ENCODE measurements at places on chromosomes 3 and 15.
A peak's percentile ranks its signal among the peaks of the same experiment; 100 is the strongest.

- no peak for DNase-seq
These were observed 128.3 kb upstream of the ZNF385D start for GRCh38 chr3:21879184-21879886.

- peak; percentile 30 for DNase-seq
These were observed 23.8 kb downstream of the RLBP1 start for GRCh38 chr15:89197503-89197971.

DNA sequence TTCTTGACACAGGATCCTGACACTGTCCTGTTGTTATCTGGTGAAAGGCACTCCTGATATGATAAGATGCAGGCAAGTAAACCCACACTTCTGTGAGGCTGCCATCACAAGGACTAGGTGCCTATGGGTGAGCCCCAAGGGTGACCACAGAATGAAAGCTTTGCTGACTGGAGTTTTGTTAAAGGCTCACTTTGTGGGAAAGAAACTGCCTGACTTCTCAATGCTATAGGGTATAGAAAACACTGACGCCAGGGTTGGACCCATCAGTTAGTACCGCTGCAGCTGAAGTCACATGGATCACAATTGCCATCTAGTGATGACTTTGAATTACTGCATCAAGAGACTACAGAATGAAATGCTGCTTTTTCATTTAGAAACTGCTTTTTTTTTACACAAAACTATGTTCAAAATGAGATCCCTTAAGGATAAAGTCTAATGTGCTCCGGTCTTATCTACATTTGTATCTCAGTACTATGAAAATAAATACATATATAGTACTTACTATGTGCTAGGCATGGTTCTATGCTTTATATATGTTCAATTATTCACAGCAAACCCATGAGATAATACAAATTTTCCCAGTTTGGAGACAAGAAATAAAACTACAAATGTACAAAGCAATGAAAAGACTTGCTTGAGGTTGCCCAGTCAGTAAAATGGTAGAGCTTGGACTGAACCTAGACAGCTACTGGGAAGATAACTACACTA is 64.2 kb upstream of the CMSS1 start:
- DNase-seq: peak; percentile 52

DNA sequence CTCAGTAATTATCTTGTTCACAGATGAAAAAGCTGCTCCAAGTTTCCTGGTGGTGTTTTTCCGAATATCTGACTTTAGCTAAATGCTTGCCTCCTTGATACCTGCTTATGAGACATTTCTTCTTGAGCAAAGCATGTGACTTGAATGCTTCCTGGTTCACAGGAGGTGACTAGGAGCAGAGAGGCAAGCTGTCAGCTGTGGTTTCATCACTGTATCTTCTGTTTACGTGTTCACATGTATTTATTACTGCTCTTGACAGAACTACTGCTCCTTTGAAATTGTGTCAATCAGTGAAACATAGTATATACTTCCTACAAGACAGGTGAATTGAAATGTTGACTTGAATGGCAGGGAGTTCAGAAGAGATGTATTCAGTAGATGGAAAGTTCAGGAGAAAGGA is 8.9 kb upstream of the SPPL2A start:
- no peak for DNase-seq

GRCh38 chr3:81295906-81296577 is 465.4 kb downstream of the GBE1 start:
- DNase-seq: no peak

- DNase-seq: no peak
These were observed 29.7 kb downstream of the VGLL3 start for GRCh38 chr3:86961297-86961696.

GRCh38 chr3:15633766-15634598 is 32.4 kb downstream of the BTD start:
- peak; percentile 93 for DNase-seq

DNA sequence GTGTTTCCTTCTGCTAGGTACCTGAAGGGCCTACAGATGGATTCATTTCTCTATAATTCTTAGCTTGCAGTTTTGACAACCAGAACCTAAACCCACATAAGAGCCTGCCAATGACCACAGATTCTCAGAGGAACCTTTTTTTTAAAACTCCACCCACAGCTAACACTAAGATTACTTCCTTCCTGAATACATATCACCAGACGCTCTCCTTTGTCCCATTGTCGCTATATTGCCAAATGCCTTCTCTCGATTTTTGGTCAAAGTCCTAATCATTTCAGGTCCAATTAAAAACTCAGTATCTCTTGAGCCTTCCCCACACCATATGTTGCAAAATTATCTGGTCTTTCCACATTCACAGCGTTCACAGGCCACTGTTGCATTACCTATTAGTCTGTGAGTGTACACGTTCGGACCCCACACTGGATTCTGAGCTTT is 12.4 kb downstream of the ZNF710 start:
- DNase-seq: no peak

GRCh38 chr15:65085207-65085753 is 8.7 kb downstream of the KBTBD13 start:
- no peak for DNase-seq

GRCh38 chr3:113278599-113278955 is 67.2 kb downstream of the BOC start:
- no peak for DNase-seq

- DNase-seq: peak; percentile 72
These were observed 242.8 kb upstream of the UBE2E2 start for GRCh38 chr3:22960105-22960984.

GRCh38 chr3:101903451-101903871 is 54.1 kb downstream of the NFKBIZ start:
- no peak for DNase-seq

DNA sequence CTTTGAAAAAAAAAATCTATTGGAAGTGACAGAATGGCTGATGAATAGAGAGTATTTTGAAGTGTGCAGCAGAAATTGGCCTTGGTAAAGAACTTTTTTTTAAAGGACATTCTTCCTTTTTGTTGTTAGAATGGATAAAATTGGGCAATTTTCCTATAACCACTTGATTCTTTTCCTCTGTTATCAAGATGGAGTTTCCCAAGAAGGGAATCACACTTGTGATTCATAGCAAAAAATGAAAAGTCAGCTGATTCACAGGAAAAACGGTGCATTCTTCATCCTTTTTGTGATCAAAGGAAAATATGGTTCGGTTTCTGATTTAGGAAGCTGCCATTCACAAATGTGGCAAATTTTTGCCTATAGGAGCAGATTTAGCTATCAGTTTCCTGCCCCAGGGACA is 486.8 kb downstream of the GBE1 start:
- DNase-seq: no peak

- DNase-seq: peak; percentile 44
These were observed 435 bp downstream of the ALDH1L1 start for GRCh38 chr3:126179825-126180476.

- DNase-seq: no peak
These were observed 173.7 kb upstream of the CRBN start for GRCh38 chr3:3353153-3353552.

- peak; percentile 73 for DNase-seq
These were observed 493.9 kb upstream of the RASGRP1 start for GRCh38 chr15:39058351-39059131.

GRCh38 chr3:12681943-12682390 is 18.1 kb upstream of the RAF1 start:
- DNase-seq: no peak

GRCh38 chr15:76330080-76330680 is 6.4 kb upstream of the ISL2 start:
- DNase-seq: peak; percentile 79

DNA sequence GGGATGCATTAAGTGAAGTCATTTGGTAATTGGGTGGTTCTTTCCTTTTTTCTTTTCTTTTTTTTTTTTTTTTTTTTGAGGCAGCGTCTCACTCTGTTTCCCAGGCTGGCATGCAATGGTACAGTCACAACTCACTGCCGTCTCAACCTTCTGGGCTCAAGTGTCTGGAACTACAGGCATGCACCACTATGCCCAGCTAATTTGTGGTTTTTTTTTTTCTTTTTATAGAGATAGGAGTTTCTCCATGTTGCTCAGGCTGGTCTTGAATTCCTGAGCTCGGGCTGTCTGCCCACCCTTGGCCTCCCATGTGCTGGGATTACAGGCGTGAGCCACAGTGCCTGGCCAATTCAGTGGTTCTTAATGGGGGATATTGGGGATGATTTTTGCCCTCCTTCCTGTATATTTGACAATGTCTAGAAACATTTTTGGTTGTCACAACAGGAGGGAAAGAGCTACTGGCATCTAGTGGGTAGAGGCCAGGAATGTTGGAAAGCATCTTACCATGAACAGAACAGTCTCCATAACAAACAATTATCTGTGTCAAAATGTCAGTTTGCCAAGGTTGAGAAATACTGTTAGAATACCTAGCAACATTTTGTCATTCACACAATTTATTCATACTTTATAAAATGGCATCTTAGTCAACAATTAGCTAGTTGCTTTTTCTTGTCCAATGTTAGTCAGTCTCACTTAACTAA is 79.4 kb upstream of the CNTN3 start:
- DNase-seq: no peak

DNA sequence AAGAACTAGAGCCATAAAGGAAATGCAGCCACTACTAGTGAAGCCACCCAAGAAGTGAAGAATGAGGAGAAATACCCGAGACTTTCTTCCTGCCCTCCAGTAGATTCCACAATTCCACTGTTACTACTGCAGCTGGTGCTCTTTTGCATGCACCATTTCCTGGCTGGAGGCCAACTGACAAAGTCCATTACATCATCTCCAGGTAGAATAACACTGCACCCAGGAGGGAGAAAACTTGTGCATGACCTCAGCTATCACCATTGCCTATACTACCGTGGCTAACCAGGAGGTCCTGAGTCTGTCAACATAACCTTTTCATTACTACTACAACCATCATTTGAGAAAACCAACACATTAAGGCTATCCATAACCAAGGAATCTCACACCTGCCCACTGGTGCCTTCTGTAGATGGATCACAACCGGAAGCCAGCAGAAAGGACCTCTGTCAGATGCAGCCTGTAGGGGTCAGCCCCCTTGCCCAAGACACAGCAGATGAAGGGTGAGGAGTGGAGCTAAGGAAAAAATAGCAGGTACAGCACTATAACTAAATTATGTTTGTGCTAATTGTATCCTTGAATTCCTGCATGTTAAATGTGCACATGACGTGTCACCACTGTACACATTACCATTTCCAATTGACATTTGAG is 200.8 kb upstream of the C2CD4B start:
- no peak for DNase-seq

DNA sequence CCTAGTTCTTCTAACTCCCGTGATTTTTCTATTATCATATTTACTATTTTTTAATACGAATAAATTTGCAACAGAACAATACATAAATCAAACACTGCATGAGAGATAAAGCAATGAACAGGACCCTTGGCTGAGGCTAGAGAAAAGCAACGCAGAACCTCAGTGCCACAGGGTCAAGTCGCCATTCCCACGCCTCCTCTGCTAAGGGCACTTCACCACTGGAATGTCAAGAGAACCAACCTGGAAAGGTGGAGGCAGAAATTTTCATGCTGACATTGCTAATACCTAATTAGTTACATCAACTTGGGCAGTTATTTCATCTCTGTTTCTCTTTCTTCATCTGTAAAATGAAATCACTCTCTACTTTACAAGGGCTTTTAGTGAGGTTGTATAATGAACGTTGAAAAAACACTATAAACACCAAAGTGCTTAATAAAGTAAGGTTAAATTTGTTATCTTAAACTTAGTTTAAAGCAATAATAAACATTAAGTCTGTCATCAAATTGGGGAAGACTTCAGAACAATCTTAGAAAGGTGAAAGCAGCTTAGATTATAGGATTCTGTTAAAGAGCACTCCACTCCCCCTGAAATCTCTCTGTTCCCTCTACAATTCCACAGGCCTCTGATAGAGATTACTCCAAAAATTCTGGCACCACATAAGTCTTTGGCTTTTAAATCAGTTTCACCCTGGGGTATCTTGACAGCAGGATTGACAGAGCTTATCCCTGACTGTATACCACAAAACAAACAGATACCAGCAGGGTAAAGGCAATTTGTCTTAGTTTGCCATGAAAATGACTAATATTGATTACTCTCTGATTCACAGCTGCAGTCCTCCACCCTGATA is 41.9 kb downstream of the PLCH1 start:
- DNase-seq: no peak

- DNase-seq: no peak
These were observed 177.5 kb upstream of the CGNL1 start for GRCh38 chr15:57198654-57199291.

GRCh38 chr3:189142527-189142926 is 29.2 kb upstream of the TPRG1 start:
- peak; percentile 34 for DNase-seq

DNA sequence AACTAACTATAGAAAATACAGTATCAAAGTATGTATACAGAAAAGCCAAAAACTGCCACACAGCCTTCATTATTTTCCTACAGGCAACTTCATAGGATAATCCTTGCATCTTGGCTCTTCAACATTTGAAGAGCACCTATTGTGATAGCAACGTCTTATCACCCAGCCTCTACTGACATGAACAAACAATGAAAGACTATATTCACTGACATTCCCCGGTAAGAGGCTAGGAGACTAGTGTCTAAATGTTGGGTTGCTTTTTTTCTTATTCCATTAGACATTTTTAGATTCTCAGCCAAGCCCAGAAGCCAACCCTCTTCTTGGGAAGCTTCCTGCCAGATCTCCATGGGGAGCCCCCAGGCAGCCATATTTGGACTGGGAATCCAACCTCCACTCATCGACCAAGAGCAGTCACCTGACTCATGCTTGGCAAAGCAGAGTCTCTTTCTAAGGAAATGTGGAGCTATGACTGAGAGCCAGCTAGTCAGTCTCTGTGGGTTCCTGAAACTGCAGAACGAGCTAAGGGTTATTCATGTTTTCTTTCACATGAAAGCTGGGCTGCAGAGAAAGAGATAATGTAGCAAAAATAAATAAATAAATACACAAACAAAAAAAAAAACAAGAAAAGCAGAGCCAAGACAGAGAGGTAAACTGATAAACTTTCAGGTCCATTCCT is 227.5 kb downstream of the MAGI1 start:
- DNase-seq: peak; percentile 54

GRCh38 chr3:100086401-100086800 is 27.9 kb downstream of the FILIP1L start:
- DNase-seq: no peak

DNA sequence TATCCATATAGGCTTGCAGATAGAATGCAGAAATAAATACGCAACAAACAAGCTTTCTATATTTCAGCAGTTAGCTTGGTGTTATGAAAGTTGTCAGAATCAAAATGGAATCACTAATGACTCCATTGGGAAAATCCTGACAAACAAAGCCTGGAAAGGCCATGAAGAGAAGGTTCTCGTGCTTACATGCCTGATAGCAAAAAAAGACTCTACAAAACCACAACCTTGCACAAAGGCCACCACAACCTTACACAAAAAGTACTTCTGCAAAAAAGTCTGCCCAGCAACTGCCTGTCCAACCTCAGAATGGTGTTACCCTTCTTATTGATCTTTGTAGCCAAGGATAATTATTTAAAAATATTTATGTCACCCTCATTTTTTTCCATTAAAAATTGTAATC is 14.4 kb upstream of the PLSCR1 start:
- DNase-seq: no peak

DNA sequence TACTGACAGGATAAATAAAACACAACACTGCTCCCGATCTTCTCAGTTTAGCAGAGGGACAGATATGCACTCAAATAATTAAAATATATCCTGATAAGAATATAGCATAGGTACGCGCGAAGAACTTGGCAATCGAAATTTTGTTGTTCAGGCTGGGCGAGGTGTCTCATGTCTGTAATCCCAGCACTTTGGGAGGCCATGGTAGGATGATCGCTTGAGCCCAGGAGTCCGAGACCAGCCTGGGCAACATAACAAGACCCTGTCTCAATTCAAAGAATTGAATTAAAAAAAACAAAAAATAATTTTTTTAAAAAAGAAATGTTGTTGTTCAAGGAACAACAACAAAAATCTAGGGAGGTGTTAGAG is 7.6 kb downstream of the B2M start:
- no peak for DNase-seq

All from cerebellar cortex (tissue), 1 donor.